ENCODE measurements at places on chromosomes 4 and X. TPM values are rescaled to one million over a fixed set of nuclear protein-coding genes. Genes with fewer than 3 reads are reported as not detected.

The CSN2 gene
- not detected for total RNA-seq

The FMR1NB gene
- not detected for total RNA-seq

The GABRG1 gene
- not detected for total RNA-seq

The STK32B gene
- 0.50 TPM for total RNA-seq

The ZNF157 gene
- under 0.01 TPM for total RNA-seq

All from smooth muscle cell of trachea (primary cell).